ENCODE measurements at places on chromosomes 12 and 14. TPM values are rescaled to one million over a fixed set of nuclear protein-coding genes. Genes with fewer than 3 reads are reported as not detected.

Gene GPR162
- 29.3 TPM for polyA plus RNA-seq

Gene CCDC175
- polyA plus RNA-seq, result 1.8 TPM

DNA sequence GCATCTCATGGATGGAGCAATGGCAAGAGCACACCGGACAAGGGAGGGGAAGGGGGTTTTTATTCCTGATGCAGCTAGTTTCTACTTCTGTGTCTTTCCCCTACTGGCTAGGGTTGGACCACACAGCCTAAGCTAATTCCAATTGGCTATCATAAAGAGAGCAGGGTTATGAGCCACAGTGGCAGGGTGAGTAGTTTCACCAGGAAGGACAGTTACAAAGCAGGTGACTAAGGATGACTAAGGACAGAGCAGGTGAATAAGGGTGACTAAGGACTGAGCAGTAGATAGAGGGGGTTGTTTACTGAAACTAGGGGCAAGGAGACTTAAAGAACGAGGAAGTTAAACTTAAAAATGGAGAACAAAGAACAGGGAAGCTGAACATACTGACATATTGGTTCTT, 321.4 kb upstream of the SEL1L start:
- DNase-seq, result no peak

- no peak for DNase-seq
Measured at GRCh38 chr14:27366596-27366995, 768.8 kb upstream of the NOVA1 start.

- DNase-seq, result no peak
Measured at GRCh38 chr14:63039866-63040265, 5.4 kb downstream of the KCNH5 start.

DNA sequence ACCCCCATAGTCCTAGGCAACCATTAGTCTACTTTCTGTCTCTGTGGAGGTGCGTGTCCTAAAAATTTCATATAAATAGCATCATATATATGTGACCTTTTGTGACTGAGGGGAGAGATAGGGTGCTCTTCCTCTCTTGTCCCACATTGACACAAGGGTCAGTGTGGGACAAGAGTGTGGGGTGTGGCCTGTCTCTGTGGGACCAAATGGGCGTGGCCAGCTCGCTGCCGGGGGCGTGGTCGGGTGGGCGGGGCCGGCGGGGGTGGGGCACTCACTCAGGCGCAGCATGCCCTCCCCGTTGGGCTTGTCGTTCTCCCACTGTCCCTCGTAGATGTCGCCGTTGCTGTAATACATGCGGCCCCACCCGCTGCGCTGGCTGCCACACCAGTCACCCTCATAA, 15.5 kb downstream of the MORN3 start:
- DNase-seq, result no peak

DNA sequence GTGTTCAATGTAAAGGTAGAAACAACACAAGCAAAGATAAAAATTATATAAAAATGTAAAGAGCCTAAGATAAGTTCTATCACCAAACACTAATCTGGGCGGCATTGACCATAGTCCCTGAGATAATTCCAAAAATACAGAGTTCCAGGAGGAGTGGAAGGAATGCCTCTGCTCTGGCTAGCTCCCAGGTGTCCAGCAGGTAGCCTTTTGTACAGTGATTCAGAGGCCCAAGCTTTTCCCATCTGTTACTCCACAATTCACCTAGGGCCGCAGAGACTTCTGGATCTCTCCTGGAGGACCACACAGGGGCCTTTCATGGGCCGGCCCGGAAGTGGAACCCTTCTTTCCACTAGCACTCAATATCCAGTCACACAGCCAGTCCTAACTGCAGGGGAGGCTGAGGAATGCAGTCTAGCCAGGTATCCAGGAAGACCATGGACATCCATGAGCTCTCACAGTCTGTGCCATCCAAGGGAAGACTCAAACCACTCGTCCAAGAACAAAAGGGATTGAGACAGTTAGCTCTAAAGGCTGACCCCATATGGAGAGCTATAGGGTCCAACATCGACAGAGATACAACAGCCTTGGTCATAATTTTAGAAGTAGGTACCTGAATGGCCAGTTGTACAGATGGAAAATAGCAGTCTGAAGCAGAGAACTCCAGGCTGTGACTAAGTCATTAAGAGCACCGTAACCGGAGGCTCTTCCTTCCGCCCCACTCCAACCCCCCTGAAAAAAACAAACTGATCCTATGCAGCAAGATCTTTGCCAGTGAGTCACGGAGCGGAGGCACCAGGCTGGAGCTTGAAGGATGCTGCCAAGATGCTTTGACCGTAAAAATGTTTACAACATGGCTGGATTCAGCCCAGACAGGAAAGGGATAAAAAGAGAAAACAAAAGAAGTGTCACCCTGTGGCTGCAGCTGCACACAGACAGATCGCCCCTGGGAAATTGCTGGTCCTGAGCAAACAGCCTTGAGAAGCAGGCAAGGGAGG, 204.8 kb downstream of the NUAK1 start:
- DNase-seq, result no peak

- peak; percentile 39 for DNase-seq
Measured at GRCh38 chr14:27049701-27050100, 451.9 kb upstream of the NOVA1 start.

DNA sequence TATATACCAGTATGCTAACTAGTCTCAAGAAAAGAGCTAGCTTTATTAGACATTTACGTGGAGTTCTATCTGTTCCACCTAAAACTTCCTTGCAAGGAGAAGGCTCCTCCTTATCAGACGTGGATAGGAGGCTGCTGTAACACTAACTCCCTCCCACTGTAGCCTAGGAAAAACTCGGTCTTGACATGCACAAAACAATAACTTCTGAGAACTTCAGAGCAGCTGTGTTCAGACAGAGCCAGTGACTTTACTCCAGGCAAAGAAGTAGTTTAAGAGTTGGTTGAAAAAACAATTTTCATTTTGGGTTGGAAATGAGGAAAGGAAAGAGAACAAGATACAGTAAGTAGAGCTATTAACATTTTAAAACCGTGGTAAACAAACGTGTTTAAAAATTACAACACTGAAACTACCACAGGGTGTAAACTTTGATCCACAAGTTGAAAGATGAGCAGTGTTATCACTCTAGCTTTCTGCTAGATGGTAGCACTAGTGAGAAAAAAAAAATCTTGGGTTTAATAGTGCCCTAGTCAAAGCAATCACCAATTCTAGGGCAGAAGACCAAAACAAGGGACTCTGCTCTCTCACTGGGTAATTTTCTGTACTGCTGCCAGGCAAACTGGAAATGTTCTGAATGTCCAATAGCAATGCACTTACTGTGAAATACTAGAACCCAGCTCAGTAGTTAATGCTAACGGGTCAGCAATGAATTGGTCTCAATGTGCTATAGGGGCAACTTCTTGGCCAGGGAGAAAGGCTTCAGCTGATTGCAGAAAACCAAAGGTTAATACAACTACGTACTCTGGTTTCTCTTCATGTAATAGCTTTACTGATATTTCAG, 2.4 kb downstream of the ATF7 start:
- DNase-seq, result no peak

DNA sequence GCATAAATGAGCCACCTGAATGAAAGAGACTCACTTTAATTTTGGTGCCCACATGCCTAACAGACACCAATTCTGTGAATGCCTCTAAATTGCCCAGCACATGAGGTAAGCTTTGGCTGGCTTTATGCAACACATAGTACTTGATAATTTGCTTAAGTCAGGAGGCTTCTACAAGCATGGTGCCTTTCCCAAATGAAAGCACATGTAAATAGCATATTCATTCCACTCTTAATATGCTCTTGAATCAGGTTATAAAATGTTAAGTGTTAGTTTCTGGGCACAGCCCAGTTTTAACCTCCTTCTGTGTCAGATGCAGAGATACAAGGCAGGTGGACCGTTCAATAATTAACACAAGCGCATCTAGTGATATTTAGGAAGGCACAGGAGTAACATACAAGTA, 15.6 kb downstream of the TMCC3 start:
- no peak for DNase-seq

DNA sequence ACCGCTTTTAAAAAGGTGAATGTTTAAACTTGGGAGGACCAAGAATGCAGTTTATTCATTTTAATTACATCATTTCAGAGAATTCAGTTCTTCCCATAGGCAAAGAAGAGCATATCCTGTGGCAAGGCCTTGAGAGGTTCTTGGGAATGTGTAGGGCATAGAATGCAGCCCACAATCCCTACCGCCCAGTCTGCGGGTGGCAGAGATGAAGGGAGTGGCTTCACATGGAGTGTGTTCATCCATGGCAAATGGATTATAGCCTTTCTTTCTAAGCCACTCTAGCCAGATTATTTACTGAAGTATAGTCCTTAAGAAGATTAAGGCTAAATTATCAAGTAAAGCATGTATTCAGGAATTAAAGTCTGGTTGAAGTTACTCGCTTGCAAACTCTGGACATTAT, 97.4 kb downstream of the TSPAN8 start:
- no peak for DNase-seq

DNA sequence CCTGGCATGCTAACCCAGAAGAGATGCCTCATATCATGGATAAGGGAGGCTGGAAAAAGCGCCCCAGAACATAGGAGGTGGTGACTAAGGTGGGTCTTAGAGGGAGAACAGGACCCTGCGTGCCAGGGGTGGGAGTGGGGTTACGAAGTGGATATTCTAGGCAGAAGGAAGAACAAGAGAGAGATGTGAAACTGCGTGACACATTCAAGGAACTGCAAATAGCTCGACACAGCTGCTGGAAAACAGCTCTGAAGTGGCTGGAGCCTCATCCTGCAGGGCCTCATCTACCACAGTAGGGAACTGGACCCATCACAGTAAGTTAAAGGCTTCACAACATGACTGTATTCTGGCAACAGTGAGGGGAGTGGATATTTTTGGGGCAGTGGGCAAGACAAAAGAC, 61.1 kb downstream of the RNF34 start:
- no peak for DNase-seq

- DNase-seq, result no peak
Measured at GRCh38 chr12:66066137-66066928, 64.2 kb downstream of the LLPH start.

DNA sequence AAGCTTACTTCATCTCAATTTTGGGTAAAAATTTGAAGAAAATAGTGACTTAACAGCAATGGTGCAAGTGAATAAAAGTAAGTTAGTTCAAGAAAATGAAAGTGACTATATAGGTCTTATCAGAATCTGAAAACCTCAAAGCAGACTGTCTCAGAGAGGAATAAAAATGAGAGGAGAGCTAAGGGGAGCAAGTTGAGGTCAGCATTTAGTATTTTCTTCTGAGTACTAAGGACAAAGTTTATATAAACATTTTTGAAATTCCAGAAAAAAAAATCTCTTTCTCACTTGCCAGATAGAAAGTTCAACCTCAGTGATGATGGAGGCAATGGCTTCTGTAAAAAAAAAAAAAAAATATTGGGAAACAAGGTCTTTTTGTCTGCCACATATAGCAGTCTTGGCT, 414.1 kb downstream of the NPAS3 start:
- DNase-seq, result no peak

- DNase-seq, result no peak
Measured at GRCh38 chr12:19261773-19262172, 132.2 kb downstream of the PLEKHA5 start.

GRCh38 chr14:51119411-51120051, 24.6 kb upstream of the TRIM9 start:
- no peak for DNase-seq

GRCh38 chr14:76941946-76942805, 86.3 kb downstream of the IRF2BPL start:
- DNase-seq, result no peak
